ENCODE measurements at places on chromosomes 2 and 18.

DNA sequence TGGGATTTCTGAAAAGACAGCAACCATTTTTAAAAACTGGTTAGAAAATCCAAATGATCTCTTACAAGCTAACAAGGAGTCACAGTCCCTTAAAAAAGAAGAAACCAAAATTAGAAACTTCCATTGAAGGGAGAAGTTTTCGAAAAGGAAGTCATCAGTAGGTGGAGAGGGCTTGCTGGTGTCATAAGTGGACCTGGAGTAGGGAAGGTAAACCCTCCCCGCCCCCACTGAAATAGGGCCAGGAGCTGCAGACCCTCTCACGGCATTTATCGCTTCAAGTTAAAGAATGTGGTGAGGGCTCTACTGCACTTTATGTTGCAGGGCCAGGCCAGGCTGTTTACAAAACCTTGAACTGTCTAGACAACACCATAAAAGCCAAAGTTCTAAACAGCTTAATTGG, 2.9 kb downstream of the HOXD11 start:
- DNase-seq: no peak

DNA sequence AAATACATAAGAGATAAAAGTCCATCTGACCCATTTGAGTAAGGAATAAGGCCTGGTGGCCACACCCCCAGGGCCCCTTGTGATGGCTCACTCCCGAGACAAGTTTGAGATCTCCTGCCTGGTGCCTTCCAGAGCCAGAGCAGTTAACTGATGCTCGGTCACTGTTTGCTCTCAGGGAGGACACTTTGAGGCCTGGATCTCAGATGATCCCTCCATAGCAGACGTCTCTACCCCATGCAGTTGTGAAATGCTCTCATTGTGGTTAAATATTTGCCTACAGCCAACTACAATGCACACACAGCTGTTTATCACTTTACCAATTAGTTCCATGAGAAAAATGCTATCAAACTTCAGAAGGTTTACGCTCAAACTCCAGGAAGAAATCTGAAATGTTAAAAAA, 12.3 kb downstream of the GYPC start:
- DNase-seq: no peak

DNA sequence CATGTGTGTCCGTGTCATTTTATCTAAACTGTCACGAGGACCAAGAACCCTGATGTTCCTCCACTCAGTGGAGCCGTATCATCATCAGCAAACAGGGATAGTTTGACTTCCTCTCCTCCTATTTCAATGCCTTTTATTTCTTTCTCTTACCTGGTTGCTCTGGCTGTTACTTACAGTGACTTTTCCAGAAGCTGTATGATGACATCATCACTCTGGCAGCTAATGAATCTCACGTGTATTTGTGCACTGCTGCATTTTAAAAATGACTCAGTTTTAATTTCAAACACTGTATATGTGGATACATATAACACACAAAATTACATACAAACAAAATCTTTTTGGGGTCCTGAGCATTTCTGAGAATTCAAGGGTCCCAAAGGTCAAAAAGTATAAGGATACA, 481.4 kb downstream of the CDH2 start:
- DNase-seq: no peak

DNA sequence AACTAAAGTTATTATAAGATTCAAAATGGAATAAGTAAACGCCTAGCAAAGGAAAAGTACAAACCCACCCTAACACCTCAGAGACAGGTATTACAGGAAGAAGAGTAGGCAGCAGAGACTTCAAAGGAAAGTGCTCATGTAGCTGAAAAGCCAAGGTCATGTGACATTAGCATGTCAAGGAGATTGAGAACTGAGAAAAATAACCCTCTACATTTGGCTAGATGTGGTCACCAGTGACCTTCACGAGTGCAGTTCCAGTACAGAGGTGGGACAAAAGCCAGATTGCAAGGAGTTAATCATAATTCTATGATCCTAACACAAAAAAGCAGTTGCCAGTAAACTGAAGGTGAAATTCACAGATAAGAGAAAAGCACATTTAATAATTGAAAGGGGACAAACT, 252.7 kb downstream of the ZEB2 start:
- DNase-seq: no peak

DNA sequence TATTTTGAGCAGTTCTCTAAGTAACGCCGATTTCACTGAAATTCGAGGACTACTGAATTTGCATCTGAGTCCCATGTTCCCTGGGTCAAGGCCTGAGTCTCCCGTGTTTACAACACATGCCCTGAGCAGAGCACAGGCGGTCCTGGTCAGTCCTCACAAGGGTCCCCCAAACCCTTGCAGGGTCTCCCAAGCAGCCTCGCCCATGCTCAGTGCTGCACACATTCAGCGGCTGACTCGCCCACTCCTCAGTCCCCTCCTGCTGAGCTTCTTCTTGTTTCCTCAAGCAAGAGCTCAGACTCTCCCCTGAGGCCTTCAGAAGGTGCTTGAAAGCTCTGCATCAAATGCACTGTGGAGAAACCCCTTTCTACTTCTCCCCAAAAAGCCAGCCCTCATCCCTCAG, 114.6 kb downstream of the INHBB start:
- no peak for DNase-seq

- no peak for DNase-seq
These were observed 151.3 kb downstream of the TFCP2L1 start for GRCh38 chr2:121133551-121134319.

DNA sequence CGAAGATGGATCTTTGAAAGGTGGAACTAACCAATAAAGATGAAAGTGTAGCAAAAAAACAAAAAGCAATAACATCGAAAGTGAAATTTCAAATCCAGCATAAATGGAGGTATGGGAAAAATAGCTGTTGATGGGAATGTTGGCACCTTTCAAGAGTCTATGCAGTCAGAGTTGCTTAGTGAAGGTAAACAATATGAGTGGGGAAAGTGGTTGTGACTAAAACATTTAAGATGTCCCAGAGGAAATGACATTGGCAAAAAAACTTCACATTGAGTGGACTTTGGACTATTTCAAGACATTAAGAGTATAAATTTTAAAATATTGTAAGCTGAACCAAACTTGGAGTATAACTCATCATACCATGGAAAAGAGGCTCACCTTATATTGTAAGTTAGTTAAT, 17.7 kb downstream of the ETAA1 start:
- DNase-seq: no peak

GRCh38 chr2:100924122-100924519, 78.0 kb upstream of the RPL31 start:
- DNase-seq: no peak

DNA sequence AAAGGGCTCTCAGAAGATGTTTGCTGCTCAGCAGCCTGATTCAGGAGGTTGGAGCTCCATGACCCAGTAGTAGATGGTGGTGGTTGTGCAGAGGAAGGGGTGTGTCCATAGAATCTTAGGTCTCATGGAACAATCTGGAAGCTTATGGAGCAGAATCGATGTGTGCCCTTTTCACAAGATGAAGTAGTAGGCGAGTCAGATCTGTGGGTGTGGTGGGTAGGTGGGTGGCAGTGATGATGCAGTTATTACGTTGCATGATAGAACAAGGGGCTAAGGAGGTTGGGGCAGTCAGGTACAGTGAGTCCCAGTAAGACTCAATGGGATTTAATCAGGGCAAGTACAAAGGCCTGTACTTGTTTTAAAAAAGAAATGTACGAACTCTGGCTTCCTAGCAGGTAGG, 9.1 kb downstream of the TET3 start:
- DNase-seq: no peak

- DNase-seq: no peak
These were observed 72.2 kb upstream of the OTOS start for GRCh38 chr2:240212425-240213225.

- no peak for DNase-seq
These were observed 10.8 kb upstream of the CRACDL start for GRCh38 chr2:98946855-98947254.

GRCh38 chr2:210028178-210028577, 25.7 kb downstream of the RPE start:
- DNase-seq: no peak

GRCh38 chr18:57561728-57562423, 24.6 kb downstream of the FECH start:
- peak; percentile 27 for DNase-seq

DNA sequence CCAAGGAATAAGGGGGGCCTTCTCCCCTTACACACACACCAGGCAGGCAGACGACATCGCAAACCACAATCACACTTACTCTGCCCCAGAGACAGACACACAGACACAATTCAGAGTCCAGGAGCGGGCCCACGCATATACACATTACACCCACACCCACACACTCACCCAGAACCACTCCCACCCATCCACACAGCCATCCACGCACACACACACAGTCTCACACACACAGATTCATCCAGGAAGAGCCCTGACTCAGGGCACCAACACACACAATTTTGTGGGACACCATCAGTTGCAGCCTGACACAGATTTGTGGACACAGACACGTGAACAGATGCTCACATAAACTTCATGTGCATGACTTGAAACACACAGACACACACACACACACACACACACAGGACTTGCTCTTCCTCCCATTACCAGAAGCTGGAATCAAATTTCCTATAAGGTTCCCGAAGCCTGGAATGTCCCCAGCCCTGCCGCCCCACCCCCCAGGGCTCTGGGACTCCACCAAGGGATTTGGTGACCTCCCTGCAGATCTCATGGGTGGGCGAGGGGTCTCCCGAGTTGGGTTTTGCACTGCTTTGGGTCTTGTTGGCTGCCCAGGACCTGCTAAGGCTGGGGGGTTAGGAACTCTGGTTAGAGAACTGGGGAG, 23.5 kb downstream of the TNS1 start:
- DNase-seq: no peak

DNA sequence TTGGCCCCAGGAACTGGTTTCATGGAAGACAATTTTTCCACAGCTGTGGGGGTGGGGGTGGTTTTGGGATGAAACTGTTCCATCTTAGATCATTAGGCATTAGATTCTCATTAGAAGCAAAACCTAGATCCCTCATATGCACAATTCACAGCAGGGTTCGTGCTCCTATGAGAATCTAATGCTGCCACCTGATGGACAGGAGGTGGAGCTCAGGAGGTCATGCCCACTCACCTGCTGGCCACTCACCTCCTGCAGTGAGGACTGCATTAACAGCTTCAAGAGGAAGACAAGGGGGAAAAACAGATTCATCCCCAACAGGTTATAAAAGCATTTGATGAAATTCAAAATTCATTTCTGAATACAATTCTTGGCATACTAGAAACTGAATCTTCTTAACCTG, 38.5 kb downstream of the THAP4 start:
- no peak for DNase-seq

DNA sequence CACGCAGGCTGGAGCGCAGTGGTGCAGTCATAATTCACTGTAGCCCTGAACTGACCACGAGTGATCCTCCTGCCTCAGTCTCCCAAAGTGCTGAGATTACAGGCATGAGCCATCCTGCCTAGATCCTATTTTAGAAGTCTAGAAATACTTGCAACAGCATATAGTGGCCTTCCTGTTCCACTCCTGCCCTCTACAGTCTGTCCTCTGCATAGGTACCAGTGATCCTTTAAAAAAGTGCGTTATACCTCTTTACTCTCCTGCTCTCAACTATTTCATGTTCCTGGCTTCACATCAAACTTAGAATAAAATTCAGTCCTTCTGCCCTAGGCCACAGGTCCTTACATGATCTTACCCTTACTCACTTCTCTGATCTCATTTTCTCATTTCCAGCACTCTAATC, 6.0 kb downstream of the COMMD1 start:
- no peak for DNase-seq

GRCh38 chr2:174863183-174863582, 98.9 kb upstream of the CHRNA1 start:
- no peak for DNase-seq

DNA sequence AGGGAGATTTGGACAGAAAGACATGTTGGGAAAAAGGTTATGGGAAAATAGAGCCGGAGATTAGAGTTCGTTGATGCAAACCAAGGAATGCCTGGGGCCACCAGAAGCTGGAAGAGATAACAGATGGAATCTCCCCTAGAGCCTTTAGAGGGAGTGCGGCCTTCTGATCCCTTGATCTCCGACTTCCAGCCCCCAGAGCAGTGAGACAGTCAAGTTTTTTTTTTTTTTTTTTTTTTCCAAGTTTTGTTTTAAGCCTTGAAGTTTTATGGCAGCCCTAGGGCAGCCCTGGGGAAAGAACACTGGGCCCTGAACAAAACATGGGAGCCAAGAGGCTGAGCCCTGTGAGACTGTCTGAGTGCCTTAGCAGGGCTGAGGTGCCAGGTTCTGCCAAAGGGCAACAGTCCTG, 6.5 kb downstream of the DGKD start:
- DNase-seq: no peak
